Fibroblast of lung (primary cell): ENCODE measurements at places on chromosomes 4 and X. TPM values are rescaled to one million over a fixed set of nuclear protein-coding genes. Genes with fewer than 3 reads are reported as not detected.

GAGE12H gene
- not detected in 2 replicates for total RNA-seq

PROM1 gene
- under 0.01 and 0.17 TPM in 2 replicates for total RNA-seq

- DNase-seq: peak; percentile 70
These were observed 520.5 kb upstream of the NR3C2 start for GRCh38 chr4:148962539-148963290.

F8A2 gene
- not detected in 2 replicates for total RNA-seq

DNA sequence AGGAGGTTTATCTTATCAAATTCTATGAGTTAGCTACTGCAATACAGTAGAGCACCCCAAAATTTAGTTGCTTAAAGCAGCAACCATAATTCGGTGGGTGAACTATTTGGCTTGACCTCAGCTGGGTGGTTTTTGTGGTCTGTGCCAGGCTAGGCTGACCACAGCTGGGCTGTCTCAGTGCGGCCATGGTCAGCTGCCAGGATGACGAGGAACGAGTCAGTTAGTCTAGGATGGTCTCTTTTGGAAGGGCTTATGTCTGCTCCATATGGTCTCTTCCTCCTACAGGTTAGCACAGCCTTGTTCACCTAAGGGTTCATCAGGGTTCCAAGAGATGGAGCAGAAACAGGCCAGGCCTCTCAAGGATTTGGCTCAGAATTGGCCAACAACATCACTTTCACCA lies 210.4 kb downstream of the PALLD start:
- no peak for DNase-seq

- DNase-seq: peak; percentile 86
These were observed 35.3 kb upstream of the SPRY1 start for GRCh38 chr4:123361195-123361861.

SLC4A4 gene
- total RNA-seq: 9.8 and 12.2 TPM in 2 replicates

- no peak for DNase-seq
These were observed 83.6 kb upstream of the TTC29 start for GRCh38 chr4:147029296-147029695.

DNA sequence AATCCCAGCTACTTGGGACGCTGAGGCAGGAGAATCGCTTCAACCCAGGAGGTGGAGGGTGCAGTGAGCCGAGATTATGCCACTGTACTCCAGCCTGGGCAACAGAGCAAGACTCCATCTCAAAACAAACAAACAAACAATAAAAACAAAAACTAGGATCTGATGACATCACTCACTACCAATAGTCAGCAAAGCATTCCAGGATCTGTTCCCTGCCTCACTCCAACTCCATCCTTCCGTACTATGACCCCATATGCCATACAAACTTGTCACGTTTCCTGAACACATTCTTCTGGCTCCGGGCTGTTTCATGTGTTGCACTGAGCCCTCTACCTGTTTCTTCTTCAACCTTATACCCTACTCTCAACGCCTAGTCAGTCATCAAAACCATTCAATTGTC lies 47.3 kb downstream of the RBM47 start:
- DNase-seq: no peak

STK32B gene
- under 0.01 and 0.50 TPM in 2 replicates for total RNA-seq

ARHGEF6 gene
- 20.5 and 30.1 TPM in 2 replicates for total RNA-seq

GRIA2 gene
- 0.17 TPM in 1 of 2 replicates, not detected in the other for total RNA-seq

BEX1 gene
- not detected in 2 replicates for total RNA-seq

GRCh38 chrX:3046253-3047240 lies 5.3 kb downstream of the ARSF start:
- no peak for DNase-seq

- peak; percentile 76 for DNase-seq
These were observed 400.9 kb upstream of the FGF13 start for GRCh38 chrX:139112432-139112831.

SPANXC gene
- total RNA-seq: not detected in 2 replicates

- DNase-seq: no peak
These were observed 87.5 kb downstream of the EVC start for GRCh38 chr4:5798462-5798861.

ATP11C gene
- 56.0 and 68.0 TPM in 2 replicates for total RNA-seq

DNA sequence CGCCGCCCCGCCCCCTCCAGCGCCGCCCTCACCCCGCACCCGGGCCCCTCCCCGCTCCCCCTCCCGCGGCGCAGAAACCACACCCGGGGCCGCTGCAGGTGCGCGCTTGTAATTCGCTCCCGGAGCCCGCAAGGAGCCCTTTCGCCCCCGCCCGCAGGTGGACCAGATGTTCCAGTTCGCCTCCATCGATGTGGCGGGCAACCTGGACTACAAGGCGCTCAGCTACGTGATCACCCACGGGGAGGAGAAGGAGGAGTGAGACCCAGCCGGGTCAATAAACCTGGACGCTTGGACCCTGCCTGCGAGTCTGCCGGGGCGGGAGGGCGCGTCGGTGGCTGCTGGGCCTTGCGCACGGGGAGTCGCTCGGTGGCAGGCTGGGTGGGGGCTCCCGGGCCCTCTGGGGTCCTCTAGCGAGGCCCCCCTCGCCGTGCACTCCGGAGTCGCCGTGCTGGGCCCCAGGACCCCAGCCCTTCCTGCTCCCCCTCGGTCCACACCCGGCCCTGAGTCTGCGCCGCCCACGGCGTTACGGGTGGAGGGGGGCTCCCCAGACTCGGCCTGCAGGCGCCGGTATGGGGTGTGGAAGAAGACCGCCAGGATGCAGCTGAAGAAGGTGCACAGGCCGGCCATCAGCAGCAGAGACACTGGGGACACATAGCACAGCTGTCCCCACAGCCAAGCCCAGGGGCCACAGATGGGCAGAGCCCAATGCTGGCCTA lies 7.1 kb downstream of the SLC49A3 start:
- DNase-seq: no peak

DNA sequence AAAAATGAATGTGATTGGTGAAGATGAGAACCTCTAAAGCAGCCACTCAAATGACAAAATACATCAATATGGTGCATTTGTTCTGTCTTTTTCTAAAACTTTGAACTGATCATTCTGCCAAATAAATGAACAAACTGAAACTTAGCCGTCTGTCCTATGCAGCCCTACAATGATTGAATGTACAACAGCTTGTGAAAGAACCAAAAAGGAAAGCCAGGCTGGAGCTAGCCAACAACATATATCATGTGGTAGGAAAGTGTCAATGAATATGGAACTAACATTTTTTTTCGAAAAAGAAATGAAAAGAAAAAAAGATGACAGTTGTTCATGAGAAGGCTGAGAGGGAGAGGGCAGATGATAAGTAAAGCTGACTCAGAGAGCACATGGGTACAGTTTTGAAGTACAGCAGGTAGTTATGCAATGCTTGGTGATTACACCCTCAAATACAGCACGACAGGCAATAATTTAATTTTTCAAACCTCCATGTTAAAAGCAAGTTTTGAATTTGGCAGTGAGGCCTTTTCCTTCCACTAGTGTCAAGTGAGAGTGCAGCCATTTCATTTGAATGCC lies 21.2 kb upstream of the SLC7A11 start:
- peak; percentile 30 for DNase-seq

DNA sequence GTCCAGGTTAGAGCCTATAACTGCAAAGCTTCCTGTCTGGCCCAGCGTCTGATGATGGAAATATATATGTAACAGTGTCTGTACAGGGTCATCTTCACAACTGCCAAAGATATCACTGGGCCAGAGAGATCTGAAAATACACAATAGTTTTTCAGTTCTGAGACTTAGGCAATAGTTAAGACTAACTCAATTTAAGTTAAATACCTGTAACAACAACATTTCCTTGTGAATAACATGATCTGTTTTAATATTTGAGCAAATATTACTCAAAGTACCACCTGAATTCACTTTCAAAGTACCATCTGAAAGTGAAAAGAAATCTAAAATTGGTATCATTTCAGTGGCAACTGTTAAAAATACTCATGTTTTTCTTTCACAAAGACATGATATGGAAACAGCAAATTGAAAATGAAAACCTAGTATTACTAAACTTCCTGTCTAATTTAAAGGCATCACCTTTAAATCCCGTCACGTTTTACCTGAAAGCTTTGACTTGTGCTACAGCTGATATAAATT lies 9.6 kb downstream of the ZAR1 start:
- DNase-seq: no peak

TBC1D8B gene
- total RNA-seq: 5.4 and 9.1 TPM in 2 replicates

- no peak for DNase-seq
These were observed 121.8 kb downstream of the PDE5A start for GRCh38 chr4:119506806-119507205.

RS1 gene
- total RNA-seq: not detected in 2 replicates

DNA sequence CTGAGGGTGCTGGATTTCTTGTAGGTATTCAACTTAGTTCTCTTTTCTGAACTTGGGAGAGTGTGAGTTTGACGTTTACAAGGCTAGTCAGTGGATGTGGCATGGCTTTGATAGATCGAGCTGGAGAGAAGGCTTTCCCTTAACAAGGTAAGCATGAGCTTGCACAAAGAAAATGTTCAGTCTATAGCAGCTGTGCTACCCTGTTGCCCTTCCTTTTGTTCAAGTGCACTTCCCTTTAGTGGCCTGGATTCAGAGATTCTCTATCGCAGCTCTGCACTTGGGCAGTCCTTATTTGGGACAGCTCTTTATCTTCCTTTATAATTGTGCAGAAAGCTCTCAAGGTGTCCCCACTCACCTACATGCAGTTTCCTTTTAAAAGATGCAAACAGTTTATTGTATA lies 198.0 kb downstream of the ARHGAP24 start:
- no peak for DNase-seq

CT45A3 gene
- not detected in 2 replicates for total RNA-seq

- DNase-seq: no peak
These were observed 186.9 kb downstream of the LRBA start for GRCh38 chr4:150828159-150828558.

PCDH18 gene
- 163 and 542 TPM in 2 replicates for total RNA-seq

DNA sequence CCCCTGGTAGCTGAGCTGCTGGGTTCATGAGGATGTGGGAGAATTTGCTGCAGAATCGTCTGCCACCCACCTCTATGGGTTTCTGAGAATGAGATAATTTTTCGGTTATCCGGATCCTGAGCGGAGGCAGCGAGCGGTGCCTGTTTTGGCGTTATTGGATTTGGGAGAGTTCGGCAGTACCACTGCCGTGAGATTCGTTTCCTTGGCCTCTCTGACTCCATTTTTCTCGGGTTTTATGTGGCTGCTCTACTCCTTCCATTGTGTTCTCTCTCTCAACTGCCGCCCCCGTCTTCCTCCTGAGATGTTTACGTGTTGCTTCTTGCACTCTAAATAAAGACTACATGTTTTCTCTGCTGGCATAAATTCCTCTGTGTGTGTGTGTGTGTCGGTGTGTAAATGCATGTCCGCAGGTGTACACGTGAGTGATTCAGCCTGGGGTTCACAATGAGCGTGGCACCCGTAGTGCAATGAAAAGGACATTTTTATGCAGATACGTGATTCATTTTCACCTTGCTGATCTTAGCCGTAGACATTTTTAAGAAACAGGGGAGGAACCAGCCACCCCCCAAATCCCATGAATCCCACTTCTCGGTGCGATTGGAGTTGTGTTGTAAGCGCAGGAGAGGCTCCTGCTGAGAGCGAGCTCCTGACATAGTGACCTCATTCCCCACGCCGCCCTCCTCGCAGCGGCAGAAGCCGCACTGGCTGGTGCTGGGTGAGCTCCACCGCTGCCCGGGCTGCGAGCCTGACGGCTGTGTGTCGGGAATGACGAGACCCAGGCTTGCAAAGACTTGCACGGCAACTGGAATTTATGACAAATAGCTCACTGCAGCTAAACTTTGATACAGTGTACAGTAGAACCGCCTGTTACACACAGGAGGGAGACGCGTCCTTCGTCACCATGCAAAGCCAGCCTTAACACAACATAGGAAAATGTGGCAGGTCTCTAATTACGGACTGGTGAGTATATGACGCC lies 82.2 kb downstream of the STOX2 start:
- peak; percentile 91 for DNase-seq

CABS1 gene
- not detected in 2 replicates for total RNA-seq

DNA sequence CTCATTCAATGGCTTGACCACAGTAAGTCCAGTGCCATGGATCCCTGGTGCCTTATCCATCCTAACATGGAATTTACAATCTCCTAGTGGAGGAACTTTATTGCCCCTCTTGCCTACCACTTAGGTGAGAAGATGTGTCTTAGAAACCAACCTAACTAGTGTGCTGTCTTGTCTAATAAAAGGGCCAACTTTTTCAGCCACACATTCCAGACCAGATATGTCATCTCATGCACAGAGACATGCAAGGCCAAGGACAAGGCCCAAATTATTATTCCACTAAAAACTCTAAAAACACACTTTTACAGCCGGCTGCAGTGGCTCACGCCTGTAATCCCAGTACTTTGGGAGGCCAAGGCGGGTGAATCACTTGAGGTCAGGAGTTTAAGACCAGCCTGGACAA lies 10.6 kb upstream of the PRDX4 start:
- peak; percentile 23 for DNase-seq

FAM53A gene
- 0.77 and 0.99 TPM in 2 replicates for total RNA-seq

- DNase-seq: peak; percentile 4
These were observed 671.2 kb downstream of the PCDH18 start for GRCh38 chr4:136861091-136861490.

GPR78 gene
- 0.33 and 1.0 TPM in 2 replicates for total RNA-seq

PCDH10 gene
- 0.26 and 0.66 TPM in 2 replicates for total RNA-seq

GRCh38 chr4:126719852-126720251 lies 912.9 kb upstream of the INTU start:
- no peak for DNase-seq

- DNase-seq: no peak
These were observed 469.8 kb downstream of the PCDH7 start for GRCh38 chr4:31189938-31190337.

SPINK2 gene
- total RNA-seq: not detected in 2 replicates

- no peak for DNase-seq
These were observed 118.1 kb upstream of the PRR32 start for GRCh38 chrX:126701380-126701779.

DNA sequence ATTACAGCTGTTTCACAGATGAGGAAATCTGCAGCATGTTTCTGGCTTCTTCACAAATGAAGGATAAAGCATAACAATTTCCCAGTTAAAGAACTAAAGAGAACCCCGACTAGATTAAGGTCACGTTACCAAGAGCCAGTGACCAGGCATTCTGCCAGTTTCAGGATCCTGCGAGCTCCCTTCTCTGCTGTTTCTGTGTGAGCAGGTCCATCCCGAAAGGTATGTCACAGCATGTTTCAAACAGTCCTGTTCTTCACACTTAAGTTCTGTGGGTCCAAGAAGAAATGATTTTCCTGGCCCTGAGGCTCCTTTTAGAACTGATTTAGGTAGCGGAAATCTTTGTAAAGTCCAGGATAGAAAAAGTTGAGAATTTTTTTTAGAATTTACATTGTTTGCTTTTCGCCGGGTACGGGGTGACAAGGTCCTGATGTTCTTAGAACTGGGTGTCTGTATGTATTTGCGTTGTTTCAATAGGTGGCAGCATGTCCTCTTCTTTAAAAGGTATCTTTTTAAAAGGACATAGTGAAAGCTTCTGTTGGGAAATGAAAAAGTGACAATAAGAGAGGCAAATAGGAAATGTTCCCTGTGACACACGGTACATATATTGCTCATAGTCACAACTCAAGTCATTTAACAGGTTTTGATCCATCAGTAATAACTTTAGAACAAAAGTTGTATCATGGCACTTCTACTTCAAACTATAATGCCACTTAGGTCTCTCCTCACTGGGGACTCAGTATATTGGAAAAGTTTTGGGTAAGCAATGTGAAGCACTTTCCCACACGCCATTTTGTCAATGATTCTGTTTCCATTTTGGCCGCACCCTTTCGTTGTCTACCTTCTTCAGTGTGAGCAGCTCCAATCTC lies 18.4 kb downstream of the IL21 start:
- DNase-seq: peak; percentile 38
